ENCODE measurements at places on chromosomes 16 and 17. TPM values are rescaled to one million over a fixed set of nuclear protein-coding genes. Genes with fewer than 3 reads are reported as not detected.

- DNase-seq, result no peak
Measured at GRCh38 chr16:75160386-75160785, 12.1 kb downstream of the ZFP1 start.

The CDH1 gene
- 1.8 TPM for total RNA-seq

The FBXW10B gene
- 2.0 TPM for total RNA-seq

DNA sequence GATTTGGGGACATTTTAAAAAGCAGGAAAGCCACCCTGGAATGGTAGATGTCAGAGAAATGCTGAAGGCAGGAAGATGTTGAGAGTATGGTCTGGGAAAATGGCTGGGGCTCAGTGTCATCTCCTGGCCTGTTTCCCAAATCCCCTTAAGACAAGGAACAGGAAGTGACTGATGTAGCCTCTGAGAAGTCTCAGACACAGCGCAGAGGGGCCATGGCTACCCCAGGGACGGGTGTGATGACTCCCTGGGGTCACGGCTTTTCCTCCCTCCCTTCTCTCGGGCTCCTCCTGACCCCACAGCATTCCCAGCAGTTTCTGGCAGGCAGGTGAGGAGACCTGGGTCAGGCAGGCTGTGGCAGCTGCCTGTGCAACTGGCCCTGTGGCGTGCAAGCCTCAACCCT lies 45.4 kb downstream of the RAP1GAP2 start:
- no peak for DNase-seq

DNA sequence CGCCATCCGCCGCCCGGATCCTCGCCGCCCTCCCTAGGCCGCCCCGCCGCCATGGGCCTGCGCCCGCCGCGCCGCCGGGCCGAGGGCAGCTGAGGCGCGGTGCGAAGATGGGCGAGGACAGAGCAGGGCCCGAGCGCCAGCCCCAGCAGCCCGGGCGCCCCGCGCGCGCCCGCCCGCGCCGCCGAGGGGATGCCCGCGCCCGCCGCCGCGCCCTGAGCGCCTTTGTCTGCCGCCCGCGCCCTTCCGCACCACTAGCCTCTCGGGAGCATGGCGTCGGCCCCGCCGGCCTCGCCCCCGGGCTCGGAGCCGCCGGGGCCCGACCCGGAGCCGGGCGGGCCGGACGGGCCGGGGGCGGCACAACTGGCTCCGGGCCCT lies 278 bp downstream of the RAB11FIP3 start:
- no peak for DNase-seq

DNA sequence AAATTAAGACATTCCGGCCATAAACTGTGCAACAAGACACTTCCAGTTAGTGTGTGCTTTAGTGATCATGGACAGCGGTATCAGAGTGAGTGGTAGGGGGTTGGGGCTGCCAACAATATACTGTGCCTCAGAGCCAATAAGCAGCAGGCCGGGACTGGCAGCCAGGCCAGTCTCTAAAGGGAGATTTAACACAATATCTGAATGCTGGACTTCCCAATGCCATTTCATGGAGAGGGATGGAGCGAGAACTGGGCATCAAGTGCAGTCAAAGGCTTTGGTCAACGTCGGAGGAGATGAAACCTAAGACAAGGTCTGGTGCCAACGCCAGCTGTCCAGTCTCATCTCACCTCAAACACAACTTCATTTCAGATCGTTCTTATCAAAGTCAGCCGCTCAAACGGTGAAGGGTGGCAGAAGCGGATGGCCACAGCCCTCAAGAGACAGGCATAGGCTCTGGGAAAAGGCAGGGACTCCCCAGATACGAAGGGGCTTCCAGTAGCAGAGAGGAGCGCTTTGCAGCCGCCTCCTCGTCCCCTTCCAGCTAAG lies 935 bp downstream of the USP32 start:
- DNase-seq, result no peak

The POLG2 gene
- 6.3 TPM for total RNA-seq

DNA sequence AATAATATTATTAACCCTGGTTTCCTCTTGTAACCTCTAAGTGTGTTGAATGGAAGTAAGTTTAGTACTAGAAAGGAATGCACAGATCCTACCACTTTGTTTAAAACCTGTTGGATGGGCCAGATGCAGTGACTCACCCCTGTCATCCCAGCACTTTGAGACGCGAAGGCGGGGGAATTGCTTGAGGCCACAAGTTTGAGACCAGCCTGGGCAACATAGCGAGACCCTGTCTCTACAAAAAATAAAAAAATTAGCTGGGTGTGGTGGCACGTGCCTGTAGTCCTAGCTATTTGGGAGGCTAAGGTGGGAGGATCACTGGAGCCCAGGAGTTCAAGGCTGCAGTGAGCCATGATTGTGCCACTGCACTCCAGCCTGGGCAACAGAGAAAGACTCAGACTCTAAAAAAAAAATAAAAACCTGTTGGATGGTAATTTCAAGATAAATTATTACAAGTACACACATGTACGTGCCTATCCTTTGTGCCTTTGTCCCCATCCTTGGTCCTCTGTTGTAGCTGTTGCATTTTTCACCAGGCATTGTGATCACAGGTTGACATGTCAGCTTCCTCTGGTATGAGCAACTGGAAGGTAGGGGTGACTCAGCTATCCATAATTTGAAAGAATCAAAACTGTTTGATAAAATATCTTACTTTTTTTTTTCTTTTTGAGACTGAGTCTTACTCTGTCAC lies 30.7 kb upstream of the METTL9 start:
- no peak for DNase-seq

The OTOP3 gene
- total RNA-seq, result not detected

GRCh38 chr17:51580869-51581268 lies 320.5 kb downstream of the UTP18 start:
- DNase-seq, result no peak

The MVD gene
- 27.5 TPM for total RNA-seq

The SMARCD2 gene
- total RNA-seq, result 116 TPM

- DNase-seq, result no peak
Measured at GRCh38 chr17:55343900-55344513, 77.6 kb downstream of the MMD start.

DNA sequence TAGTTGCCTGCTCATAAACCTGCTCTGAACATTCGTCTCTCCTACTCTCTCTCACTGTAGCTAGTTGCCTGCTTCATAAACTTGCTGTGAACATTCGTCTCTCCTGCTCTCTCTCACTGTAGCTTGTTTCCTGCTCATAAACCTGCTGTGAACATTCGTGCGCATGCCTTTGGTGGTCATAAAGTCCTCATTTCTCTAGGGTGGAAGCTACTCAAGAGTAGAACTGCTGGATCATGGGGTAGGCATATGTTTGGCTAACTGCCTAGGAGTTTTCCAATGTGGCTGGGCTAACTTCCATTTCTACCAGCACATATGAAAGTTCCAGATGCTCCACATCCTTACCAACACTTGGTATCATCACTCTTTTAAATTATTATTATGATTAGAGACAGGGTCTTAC lies 174.6 kb upstream of the RPH3AL start:
- no peak for DNase-seq

The KRTAP2-2 gene
- not detected for total RNA-seq

- DNase-seq, result no peak
Measured at GRCh38 chr17:37109731-37110710, 161.3 kb downstream of the AATF start.

The FN3K gene
- 13.0 TPM for total RNA-seq

- DNase-seq, result no peak
Measured at GRCh38 chr17:5431949-5432556, 6.9 kb downstream of the C1QBP start.

DNA sequence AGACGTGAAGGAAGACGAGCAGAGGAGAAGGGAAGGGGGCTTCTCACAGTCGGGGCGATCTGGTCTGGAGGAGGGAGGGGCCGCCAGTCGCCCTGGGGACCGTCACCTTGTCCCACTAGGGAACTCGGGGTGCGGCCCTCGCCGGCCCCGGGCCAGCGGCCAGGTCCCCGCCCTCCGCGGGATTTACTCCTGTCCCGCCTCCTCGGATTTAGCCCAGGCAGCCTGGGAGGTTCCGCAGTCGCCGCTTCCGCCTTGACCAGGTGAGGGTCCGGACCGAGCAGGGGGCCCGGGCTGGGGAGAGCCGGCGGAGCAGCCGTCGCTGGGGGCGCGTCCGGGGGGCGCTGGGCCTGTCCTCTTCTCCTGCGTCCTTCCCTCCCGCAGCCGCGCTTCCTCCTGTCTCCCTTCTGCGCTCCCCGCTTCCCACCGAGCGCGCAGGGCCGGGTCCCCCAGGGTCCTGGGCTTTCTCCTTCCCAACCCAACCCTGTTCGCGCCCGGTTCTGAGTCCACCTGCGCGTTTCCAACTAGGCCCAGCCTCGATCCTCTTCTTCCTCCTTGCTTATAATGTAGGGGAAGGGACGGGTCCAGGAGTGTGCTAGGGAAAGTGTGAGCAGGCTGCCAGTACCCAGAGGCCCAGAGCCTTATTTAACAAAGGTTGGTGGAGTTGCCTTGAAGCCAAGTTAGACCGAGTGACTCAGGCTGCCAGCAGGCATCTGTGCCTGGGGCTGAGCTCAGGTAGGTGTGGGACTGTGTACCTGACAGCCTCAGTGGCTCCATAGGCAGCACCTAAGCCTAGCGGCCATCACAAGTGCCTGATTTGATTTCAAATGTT lies at the start of gene TNK1:
Gene TNK1, plus strand, starts transcription at position 235 of the 829 bp plus-strand sequence. CDS start 1,838 bp downstream, outside the sequence.
- no peak for DNase-seq

- no peak for DNase-seq
Measured at GRCh38 chr17:43465049-43465448, 18.7 kb upstream of the DHX8 start.

DNA sequence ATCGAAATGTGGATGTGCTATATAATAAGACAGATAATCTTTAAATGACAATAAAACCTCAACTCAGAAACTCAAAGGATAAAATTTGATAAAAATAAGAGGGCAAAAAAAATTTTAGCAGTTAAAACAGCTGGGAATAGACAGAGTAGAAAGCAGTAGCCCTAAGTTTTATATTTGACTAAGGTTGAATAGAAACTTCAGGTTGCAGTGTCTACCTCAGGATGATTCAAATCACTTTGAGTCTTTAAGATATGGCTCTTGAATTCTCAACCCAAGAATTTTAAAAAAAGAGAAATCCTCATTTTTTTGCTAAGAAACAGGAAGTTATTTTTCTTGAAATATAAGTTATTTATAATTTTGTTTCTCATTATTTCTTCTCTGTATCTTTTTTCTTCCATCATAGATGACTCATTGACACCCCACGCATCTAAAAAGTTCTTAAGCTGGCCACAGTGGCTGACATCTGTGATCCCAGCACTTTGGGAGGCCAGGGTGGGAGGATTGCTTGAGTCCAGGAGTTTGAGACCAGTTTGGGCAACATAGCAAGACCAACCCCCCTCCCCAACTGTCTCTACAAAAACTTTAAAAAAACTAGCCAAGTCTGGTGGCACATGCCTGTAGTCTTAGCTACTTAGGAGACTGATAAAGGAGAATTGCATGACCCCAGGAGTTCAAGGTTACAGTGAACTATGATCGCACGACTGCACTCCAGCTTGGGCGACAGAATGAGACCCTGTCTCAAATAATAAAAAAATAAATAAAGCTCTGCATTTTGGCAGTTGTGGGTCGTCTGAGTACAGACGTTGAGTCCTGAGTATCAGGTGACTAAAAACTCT lies 23.9 kb downstream of the NFAT5 start:
- DNase-seq, result no peak

- DNase-seq, result no peak
Measured at GRCh38 chr16:16105646-16106045, 117.6 kb downstream of the ABCC6 start.

DNA sequence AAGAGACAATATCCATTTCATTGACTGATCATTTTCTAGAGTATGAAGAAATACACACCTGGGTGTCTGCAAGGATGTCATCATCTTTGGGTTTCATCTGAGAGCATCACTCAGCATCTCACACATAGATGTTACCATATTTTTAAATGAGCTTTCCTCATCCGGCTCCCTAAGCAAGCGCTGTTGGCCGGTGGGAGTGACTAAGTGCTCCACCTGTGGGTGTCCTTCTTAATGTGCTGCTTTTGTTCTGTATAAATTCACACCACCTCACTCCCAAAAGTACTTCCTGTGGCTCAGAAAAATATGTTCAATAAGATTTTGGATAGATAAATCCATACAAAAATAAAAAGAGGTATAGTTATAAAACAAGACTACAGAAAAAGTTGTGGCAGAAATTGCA lies 7.4 kb downstream of the SSTR2 start:
- DNase-seq, result no peak

DNA sequence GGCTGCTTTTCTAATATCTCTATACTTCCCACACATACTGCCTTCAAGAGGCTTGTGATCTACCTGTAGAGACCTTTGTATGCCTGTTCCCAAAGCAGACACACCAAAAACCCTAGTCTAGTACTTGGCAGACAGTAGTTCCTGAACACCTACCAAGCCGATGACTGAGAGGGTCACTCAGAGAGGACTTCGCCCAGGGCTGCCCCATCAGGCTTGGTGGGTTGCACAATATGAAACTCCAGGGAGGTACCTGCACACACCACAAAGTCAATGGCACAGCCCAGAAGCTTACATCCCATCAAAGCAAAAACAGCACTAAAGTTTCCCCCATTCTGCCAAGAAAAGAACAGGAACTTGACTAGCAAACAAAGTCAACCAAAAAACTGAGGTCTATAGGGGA lies 30.3 kb downstream of the ASPA start:
- no peak for DNase-seq

DNA sequence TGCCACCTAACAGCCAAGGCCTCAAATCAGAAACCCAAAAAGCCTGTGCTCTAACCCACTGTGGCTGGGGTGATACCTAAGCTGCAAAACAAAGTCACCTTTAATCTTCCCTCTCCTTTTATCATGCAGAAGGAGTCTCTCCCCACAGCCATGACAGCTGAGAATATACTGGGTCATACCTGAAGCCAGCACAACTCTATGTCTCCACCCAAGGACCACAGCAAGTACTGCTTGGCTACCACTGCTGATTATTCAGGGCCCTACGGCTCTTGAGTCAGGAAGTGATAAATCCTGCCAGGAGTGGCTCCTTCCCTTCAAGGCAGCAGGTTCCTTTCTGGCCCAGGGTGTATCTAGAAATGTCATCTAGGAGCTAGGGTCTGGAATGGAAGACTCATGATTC lies 151.5 kb upstream of the TOM1L1 start:
- no peak for DNase-seq

The ENPP7 gene
- not detected for total RNA-seq

DNA sequence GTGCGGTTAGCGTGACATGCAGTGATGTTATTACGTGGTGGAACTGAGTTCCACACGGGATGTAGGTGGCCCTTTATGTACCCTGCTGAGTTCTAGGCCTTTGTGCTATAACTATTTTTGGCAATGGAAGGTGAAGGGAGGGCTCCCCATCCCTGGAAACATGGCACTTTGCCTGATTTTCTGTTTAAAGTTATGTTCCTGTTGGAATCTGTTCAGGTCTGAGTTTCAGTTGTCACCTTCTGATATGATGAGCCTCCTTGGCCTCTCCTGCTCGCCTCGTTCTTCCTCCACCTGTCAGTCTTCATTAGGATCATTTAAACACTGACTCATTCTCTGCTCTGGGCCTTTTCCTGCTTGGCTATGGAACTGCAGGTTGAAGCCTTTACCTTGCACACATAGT lies 200.6 kb downstream of the FTO start:
- DNase-seq, result no peak

- no peak for DNase-seq
Measured at GRCh38 chr17:43611230-43611969, 50.3 kb downstream of the MEOX1 start.

The ASGR1 gene
- 1.2 TPM for total RNA-seq

All from omental fat pad (tissue), 4 donors.